ENCODE measurements at places on chromosomes 7 and 10.
A peak's percentile ranks its signal among the peaks of the same experiment; 100 is the strongest.

GRCh38 chr10:14686356-14686755 is 88.3 kb downstream of the FAM107B start:
- no peak for DNase-seq

GRCh38 chr7:20229646-20230500 is 12.7 kb upstream of the MACC1 start:
- no peak for DNase-seq

DNA sequence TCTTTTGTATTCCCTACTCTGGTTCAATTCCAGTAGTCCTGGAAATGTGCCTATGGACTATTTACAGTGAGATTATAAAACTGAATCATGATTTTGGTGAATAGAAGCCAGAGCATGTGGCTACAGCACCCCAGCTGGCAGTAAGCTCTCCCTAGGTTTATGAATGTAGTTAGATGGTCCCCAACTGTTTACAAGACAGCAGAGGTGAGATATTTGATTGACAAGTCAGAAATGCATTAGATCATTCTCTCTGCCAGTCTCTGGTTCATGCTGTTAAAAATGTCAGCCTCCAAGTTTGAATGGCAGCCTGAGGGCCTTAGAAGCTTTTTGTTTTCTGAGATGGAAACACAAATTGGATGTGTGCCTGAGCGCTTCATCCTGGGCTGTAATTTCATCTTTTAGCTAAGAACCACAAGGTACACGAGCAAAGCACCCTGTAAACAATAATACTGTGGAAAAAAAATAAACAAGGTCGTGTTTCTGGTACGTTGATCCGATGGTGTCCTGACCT is 85.0 kb downstream of the BTRC start:
- DNase-seq: no peak

DNA sequence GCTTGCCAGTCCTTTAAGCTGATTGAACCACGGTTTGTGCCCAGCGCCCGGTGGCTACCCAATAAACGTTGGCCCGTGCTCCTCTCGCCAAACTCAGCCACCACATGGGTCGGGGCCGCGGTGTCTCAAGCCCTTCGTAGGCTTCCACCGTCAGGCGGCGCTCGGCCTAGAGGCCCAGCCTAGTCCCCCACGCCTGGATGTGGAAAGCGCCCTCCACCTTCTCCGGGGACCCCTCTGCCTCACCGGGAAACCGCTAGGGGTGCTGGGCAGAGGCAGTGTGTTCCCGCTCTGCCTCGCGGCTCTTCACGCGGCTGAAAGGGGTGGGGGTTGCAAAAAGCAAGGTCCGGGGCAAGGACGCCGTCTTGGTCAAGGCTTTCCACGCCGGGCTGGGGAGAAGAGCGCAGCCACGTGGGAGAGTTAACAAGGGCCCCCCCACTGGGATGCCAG is 29.8 kb downstream of the LEP start:
- DNase-seq: no peak

GRCh38 chr7:157410831-157411556 is 74.2 kb downstream of the DNAJB6 start:
- DNase-seq: no peak

DNA sequence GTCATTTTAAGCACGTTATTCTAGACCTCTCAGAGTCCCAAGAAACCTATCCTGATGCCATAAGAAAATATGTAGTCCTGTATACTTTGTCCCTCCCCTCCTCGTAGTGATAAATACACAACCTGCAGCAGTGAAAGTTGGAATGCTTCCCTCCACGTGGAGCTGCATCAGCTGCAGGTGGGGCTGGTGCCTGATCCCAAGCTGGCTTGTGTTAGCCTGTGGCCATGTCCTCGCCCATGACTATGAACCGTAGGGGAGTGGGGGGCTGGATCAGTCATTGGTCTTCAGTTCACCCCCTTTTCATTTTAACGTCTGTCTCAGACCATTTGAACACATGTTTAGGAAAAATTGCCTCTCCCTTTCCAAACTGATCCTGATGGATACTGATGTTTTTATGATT is 171.4 kb upstream of the HABP2 start:
- no peak for DNase-seq

DNA sequence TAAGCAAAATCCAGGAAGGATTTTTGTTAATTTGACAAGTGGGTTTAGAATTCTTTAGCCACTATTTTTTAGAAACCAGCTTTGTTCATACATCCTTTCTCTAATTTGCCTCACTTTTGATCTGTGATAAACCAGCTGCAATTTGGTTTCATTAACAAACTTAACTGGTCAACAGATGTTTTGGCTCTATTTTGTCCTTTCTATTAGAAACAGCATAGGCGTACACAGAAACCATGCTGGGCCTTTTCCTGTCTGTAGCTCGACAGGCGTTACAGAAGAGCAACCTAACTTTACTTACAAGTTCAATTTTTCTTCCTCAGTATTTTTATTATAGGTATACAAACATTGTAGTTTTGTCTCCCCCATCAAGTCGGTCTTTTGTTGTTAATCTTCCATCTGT is 28.2 kb downstream of the KAT6B start:
- no peak for DNase-seq

DNA sequence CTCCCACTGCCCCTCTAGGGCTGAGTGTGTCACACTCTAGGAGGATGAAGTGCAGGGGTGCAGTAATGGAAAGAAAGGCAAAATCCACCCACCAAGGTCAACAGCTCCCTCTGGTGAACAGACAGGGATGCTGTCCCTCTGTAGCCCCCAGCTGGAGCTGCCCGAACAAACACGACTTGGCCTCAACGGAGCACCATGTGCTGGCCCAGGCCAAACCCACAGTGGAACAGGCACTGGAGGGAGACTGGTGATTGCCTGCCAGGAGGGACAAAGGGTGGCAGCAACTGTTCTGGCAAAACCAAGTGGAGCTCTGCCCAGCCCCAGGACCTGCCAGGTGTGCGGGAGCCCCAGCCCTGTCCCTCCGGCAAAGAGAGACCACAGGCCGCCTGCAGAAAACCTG is 20.7 kb downstream of the PDIA4 start:
- no peak for DNase-seq

DNA sequence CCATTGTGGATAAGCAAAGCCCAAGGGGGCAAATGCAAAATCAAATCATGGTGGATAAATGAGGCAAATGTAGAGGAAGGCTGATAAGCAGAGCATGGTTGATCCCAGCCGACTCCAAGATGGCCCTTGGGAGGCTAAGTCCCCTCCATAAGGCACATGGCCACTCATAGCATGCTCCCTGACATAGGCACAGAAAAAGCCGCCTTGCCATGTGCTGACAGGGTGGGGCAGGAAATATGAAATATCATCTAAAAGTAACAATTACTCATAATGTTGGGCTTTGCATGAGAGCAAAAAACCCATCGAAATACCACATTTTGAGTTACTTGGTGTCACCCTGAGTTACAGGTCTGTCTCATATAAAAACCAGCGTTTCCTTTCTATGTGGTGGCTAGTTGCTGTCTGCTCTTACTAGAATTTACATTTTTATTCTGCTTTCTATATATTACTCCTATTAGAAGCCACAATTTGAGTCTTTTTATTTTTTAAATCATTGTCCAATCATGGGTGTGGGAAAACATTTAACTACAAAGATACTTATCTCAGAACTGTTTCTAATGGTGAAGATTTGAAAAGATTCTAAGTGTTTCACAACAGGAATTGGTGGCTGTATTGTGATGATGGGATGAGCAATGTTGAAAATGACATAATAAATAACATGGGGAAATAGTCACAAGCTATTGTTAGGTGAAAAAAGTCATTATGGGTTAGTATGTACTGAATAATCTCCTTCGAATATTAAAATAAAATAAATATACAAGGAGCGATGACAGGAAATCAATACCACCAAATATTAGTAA is 102.7 kb downstream of the CUBN start:
- DNase-seq: peak; percentile 31

- no peak for DNase-seq
These were observed 38.3 kb upstream of the TOMM7 start for GRCh38 chr7:22860784-22861482.

DNA sequence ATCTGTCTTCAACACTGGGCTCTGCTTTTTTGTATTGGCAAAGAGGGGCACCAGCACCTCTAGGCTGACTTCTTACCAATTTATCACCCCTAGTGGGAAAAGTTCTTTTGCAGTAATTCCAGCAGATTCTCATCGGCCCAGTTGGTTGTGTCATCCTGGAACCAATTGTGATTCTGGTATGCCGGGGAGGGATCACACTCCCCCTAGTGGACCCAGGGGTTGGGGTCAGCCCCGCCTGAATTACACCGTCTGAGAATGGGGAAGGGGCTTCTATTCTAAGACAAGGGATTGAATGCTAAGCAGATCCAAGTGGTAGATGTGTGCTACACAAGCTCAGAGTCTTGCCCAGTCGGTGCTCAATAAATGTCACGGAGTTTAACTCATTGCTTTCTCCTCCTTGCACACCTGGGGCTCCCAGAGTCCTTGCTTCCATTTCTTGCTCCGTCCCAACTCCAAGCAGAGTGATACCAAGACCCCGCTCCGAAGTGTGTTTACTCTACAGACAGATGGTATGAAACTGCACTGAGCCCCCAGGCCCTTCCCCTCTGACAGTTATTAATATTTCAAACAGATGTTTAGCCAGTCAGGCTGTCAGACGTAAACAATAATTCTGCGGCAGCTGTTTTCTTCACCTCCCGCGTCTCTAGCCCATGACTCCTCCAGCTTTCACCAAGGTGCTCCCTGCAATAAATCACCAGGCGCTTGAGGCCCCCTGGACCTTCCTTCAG is 71.9 kb downstream of the C10orf105 start:
- no peak for DNase-seq

DNA sequence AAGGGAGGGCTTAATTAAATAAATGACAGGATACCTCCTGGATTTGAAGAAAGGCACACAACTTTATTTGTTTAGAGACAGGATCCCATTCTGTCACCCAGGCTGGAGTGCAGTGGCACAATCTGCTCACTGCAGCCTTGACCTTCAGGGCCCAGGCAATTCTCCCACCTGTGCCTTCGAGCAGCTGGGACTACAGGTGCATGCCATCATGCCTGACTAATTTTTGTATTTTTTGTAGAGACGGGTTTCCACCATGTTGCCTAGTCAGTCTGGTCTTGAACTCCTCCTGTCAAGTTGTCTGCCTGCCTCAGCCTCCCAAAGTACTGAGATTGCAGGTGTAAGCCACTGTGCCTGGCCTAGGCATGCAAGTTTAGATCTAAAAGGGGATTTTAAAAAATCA is 272.7 kb upstream of the MBL2 start:
- DNase-seq: no peak

GRCh38 chr7:70237831-70238575 is 639.7 kb downstream of the AUTS2 start:
- peak; percentile 64 for DNase-seq

GRCh38 chr10:125628104-125629049 is 54.6 kb downstream of the TEX36 start:
- DNase-seq: no peak

DNA sequence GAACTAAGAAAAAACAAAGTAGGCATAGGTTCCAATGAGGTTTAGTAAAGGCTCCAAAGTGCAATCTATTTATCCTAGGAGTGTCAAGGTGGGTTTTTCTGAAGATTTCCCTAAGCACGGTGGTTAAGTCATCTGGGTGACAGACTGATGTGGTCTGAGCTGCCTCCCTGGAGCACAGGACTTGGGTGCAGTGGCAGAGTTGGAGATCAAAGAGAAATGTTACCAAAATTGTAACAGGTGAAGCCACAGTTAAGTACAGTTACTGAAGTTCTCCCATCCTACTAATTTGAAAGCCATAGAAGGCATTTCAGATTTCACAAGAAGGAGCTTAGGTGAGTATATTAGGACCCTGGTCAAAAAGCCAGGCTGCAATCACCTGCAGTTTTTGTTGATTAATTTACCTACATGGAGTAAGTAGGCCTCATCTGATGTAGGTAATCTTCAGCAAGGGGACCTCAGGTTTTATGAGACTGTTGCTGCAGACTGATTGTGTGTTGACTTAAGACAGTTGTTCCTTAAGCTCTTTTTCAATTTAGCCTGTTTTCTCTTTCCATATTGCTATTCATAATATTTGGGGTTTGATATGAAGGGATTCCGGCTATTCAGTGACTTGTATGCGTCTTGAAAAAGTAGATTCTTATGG is 3.0 kb downstream of the DLX6 start:
- DNase-seq: no peak

- DNase-seq: no peak
These were observed 804.4 kb upstream of the CELF2 start for GRCh38 chr10:10213237-10213636.

- peak; percentile 16 for DNase-seq
These were observed 43.8 kb downstream of the ADAMTS14 start for GRCh38 chr10:70715853-70716795.

- no peak for DNase-seq
These were observed 232.7 kb downstream of the ADAM12 start for GRCh38 chr10:126155528-126155927.

- DNase-seq: no peak
These were observed 167.0 kb upstream of the PPP1R3A start for GRCh38 chr7:114085592-114086501.

DNA sequence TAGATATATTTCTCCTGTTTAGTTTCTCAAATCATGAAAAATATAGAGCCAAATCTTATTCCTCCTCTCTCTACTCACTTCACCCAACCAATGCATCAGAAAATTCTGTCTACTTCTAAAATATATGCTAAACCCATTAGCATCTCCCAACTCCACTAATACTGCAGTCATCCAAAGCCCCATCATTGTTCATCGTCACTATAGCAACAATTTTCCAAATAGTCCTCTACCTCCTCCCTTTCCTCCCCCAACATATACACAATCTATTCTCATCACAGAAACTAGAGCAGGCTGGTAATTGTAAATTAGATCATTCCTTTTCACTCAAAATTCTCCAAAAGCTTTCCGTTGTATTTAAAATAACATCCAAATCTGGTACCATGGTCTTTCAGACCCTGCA is 38.4 kb upstream of the C10orf120 start:
- no peak for DNase-seq

GRCh38 chr7:14504134-14504533 is 398.4 kb downstream of the DGKB start:
- no peak for DNase-seq

- no peak for DNase-seq
These were observed 10.4 kb upstream of the STOX1 start for GRCh38 chr10:68816796-68817412.

DNA sequence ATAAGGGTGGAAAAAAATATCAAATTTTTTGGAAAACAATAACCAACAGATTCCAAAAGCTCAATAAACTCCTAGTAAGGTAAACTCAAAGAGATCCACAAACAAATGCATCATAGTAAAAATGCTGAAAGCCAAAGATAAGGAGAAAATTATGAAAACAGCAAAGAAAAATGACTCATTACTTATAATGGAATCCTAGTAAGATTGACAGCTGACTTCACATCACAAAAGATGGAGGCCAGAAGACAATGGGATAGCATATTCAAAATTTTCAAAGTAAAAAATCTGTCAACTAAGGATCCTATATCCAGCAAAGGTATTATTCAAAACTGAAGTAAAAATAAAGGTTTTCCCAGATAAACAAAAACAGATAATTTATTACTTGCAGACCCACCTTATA is 183.4 kb upstream of the VIPR2 start:
- DNase-seq: no peak

DNA sequence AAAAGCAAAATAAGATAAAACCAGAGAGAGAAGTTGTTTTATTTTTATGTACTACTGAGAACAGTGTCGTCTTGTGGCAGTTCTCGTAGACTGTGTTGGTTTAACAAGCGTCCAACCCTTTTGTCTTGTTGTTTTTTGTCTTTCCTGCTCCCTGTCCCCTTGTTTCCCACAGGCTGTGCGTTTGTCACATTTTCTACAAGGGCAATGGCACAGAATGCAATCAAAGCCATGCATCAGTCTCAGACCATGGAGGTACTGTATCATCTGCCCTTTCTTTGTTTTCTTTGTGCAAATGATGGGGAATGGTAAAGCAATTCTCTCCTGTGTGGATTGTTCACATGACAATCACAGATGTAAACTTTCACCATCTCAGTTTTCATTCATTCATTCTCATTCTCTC is 248.8 kb downstream of the CELF2 start:
- DNase-seq: no peak

All from stimulated activated naive B cell treated with anti-CD40 and anti-IgM and Interleukin-4, amounts not matched to agents 10 μg/mL and 1 μg/mL and 100 μg/mL, for 72 hours (primary cell).